ENCODE measurements at places on chromosomes 1 and 21.
A peak's percentile ranks its signal among the peaks of the same experiment; 100 is the strongest.

GRCh38 chr1:171919891-171920887, 78.9 kb downstream of the DNM3 start:
- H3K4me3 ChIP-seq = no peak overlapping the region
- no peak overlapping the region for H3K27ac ChIP-seq
- H3K4me1 ChIP-seq = no peaks in the 10 kb centered on the region
- no peak for DNase-seq

DNA sequence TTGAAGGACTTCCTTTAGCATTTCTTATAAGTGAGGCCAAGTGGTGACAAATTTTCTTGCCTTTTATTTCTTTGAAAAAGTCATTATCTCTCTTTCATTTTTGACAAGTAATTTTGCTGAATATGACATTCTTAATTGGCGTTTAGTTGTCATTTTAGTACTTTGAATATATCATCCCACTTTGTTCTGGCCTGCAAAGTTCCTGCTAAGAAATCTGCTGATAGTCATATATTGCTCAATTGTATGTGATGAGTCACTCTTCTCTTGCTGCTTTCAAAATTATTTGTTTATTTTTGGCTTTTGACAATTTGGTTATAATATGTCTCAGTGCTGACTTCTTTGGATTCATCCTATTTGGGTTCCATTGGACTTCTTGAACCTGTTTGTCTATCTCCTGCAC, 312.6 kb downstream of the DUSP10 start:
- no peak for DNase-seq
- H3K27me3 ChIP-seq = no peaks in the 10 kb centered on the region
- no peak overlapping the region for H3K27ac ChIP-seq
- H3K4me1 ChIP-seq = no peaks in the 10 kb centered on the region

- no peaks in the 10 kb centered on the region for H3K36me3 ChIP-seq
- DNase-seq = no peak
- no peaks in the 10 kb centered on the region for H3K4me1 ChIP-seq
- H3K27ac ChIP-seq = no peak overlapping the region
Observed at GRCh38 chr1:50123071-50123470, 14.4 kb downstream of the ELAVL4 start.

GRCh38 chr1:113567427-113567826, 177.1 kb downstream of the MAGI3 start:
- no peaks in the 10 kb centered on the region for H3K36me3 ChIP-seq
- no peak overlapping the region for H3K4me3 ChIP-seq
- no peak for DNase-seq
- no peaks in the 10 kb centered on the region for H3K27me3 ChIP-seq

DNA sequence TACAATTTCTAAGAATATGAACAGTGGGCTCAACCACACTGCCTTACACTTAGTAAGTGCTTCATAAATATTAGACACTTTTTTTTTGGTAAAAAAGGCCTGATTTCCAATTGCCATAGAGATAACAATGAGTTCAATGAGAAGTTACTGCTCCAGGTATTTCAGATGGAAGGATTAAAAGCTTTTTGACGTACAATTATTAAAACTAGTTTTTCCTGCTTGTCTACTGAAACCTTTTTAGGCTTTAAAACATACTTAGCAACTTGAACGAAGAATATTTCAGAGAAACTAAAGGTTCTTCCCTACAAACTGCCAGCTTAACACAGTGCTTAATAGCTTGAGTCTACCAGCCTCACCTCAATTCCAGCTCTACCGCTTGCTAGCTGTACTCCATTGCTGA, 43.7 kb downstream of the TRIT1 start:
- no peaks in the 10 kb centered on the region for H3K27me3 ChIP-seq
- H3K4me1 ChIP-seq = no peaks in the 10 kb centered on the region

DNA sequence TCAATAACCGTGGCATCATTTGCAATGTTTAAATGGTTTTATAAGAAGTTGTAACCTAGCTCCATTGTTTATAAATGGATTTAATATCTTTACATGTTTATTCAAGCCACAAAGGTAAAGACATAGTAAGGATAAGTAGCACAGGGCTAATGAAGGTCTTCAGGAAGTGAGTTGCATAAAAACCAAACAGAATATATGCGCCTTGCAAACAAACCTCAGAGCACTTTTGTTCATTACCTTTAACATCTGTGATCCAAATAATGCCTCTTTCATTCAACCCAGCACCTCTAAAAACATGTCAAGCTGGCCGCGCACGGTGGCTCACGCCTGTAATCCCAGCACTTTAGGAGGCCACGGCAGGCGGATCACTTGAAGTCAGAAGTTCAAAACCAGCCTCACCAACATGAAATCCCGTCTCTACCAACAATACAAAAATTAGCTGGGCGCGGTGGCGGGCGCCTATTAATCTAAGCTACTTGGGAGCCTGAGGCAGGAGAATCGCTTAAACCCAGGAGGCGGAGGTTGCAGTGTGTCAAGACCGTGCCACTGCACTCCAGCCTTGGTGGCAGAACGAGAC, 25.3 kb downstream of the BRINP3 start:
- no peak overlapping the region for H3K4me3 ChIP-seq
- H3K36me3 ChIP-seq = no peaks in the 10 kb centered on the region
- H3K4me1 ChIP-seq = no peaks in the 10 kb centered on the region
- no peak overlapping the region for H3K27ac ChIP-seq

DNA sequence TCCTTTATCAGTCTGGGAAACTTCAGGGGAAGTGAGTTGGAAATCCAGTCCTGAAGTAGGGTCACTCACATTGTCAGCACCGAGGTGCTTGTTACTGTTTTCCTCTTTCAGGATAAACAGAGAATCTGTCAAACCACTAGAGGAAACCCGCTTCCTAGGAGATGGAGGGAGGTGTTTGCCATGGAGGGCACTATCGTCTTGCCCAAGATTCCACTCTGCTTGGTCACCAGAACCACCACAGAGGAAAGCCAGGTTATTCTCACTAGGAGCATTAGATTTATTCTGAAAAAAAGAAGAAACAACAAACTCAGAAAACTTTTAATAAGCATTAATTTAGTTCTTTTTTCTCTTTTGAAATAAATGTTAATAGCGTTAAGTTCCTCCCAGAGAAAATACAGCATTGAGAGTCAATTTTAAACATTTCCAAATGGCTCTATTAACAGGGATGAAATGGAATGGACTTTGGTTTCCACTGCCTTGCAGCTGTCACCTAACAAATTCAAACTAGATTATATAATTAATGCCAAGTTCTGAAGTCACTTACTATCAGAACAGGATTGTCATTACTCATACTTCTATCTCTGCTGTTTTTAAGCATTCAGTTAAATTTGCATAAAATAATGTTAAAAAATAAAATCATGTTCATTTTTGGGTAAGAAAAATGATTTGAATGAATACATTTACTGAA, 242.8 kb downstream of the CRB1 start:
- H3K36me3 ChIP-seq = no peaks in the 10 kb centered on the region
- no peak overlapping the region for H3K4me3 ChIP-seq
- H3K4me1 ChIP-seq = no peaks in the 10 kb centered on the region
- no peak overlapping the region for H3K27ac ChIP-seq
- no peaks in the 10 kb centered on the region for H3K27me3 ChIP-seq
- DNase-seq = no peak

GRCh38 chr1:40876891-40877290, 14.7 kb upstream of the CITED4 start:
- no peak overlapping the region for H3K27ac ChIP-seq
- H3K36me3 ChIP-seq = no peaks in the 10 kb centered on the region
- H3K27me3 ChIP-seq = no peaks in the 10 kb centered on the region

DNA sequence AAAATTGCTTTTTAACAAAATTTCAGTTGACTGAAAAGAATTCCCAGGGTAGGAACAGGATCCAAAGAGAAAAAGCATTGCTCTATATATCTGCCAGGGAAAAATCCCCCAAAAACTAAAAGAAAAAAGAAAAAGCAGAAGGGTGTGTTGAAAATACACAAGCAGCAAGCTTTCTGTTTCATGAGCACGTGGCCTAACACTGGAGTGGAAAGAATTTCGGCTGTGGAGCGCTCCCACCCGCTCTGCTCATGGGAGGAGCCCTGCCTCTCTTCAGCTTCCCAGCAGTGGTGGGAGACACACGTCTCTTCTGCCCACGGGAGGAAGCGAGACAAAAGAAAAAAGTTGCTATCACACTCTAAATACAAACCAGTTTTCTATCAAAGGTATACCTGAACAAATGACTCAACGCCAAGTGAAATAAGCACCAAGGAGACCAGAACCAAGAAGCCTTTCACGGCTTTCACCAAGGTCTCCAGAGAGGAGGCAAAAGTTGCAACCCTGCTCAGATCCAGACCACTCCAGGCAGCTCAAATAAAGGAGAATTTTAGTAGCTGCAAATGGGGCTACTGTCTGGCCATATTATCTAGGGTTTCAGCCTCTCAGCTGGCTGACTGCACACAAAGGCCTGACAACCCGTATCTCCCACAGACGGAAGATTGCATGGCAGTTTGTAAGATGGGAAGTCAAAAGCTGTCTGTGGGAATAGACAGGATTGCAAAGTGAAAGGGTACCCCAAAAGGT, 29.5 kb upstream of the ZNF496 start:
- no peaks in the 10 kb centered on the region for H3K4me1 ChIP-seq
- no peaks in the 10 kb centered on the region for H3K27me3 ChIP-seq
- peak; percentile 31 for DNase-seq
- peak overlapping the region; percentile 47 for H3K27ac ChIP-seq
- no peak overlapping the region for H3K4me3 ChIP-seq

Data from right lobe of liver (tissue), 6 donors.